Trophoblast cell (in vitro differentiated cells and primary cell): ENCODE measurements at places on chromosomes 6 and 20.
A peak's percentile ranks its signal among the peaks of the same experiment; 100 is the strongest.

GRCh38 chr20:49562311-49563014 lies 5.5 kb downstream of the PTGIS start:
- peaks cover 13% of the 10 kb centered on the region for H3K4me1 ChIP-seq
- DNase-seq, result no peak
- H3K4me3 ChIP-seq, result no peak overlapping the region

- peaks cover 40% of the 10 kb centered on the region for H3K36me3 ChIP-seq
- no peaks in the 10 kb centered on the region for H3K27me3 ChIP-seq
Measured at GRCh38 chr6:137877606-137878005, 10.5 kb downstream of the TNFAIP3 start.

- no peaks in the 10 kb centered on the region for H3K27me3 ChIP-seq
- H3K4me3 ChIP-seq, result no peak overlapping the region
- H3K4me1 ChIP-seq, result no peaks in the 10 kb centered on the region
Measured at GRCh38 chr20:10488534-10488933, 53.4 kb downstream of the SLX4IP start.

DNA sequence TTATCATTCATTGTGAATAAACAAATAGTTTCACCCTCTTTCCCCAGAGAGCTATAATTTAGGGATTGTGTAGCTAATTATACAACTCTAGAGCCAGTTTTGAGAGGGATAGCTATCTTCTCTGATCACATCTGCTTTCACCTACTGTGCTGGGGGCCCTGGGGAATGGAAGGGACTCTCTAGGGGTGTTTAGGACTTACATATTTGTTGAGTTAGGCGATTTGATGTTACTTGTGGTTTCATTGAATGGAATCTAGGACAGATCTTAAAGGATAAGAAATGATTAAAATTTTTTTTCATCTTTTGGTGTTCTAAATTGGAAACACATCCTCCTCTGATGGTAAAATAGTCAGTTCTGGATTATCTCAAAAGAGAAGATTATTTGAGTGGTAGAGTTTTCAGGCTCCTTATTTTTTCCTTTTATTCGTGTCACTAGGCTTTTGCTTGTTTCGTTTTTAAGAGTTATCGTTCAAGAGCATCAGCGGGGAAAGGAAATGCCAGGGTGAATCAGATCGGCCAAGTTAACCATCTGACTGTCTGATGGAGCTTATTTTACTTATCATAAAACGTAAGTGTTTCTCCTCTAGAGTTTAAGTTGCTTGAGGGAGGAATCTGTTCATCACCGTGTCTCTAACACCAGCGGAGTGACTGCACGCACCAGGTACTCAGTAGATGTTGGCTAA lies 236.7 kb downstream of the FARS2 start:
- no peaks in the 10 kb centered on the region for H3K4me1 ChIP-seq
- H3K36me3 ChIP-seq, result no peaks in the 10 kb centered on the region
- DNase-seq, result no peak
- H3K4me3 ChIP-seq, result no peak overlapping the region
- H3K27ac ChIP-seq, result no peak overlapping the region

DNA sequence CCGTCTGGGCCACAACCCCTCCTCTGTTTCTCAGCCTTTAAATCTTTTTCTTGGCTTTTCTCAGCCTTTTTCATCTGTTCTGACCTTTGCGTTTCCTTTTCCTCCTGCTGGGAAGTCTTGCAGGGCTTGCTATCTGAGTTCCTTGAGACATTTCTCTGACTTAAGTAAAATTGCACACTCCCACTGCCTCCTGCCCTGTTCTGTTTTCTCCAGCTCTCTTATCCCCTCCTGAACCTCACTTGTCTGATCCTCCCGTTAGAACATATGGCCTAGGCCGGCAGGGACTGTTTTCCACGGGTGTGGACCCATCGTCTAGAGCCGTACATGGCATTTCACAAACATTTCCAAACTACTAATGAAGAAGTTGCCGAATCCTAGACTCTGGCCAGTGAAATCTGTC lies 63.0 kb downstream of the ARID1B start:
- no peak overlapping the region for H3K4me3 ChIP-seq
- no peaks in the 10 kb centered on the region for H3K4me1 ChIP-seq
- H3K36me3 ChIP-seq, result peaks cover 8% of the 10 kb centered on the region

GRCh38 chr6:35698858-35699257 lies 10.1 kb upstream of the FKBP5 start:
- H3K27ac ChIP-seq, result no peak overlapping the region
- no peaks in the 10 kb centered on the region for H3K36me3 ChIP-seq
- no peaks in the 10 kb centered on the region for H3K27me3 ChIP-seq
- H3K4me1 ChIP-seq, result no peaks in the 10 kb centered on the region
- H3K4me3 ChIP-seq, result no peak overlapping the region
- DNase-seq, result no peak

DNA sequence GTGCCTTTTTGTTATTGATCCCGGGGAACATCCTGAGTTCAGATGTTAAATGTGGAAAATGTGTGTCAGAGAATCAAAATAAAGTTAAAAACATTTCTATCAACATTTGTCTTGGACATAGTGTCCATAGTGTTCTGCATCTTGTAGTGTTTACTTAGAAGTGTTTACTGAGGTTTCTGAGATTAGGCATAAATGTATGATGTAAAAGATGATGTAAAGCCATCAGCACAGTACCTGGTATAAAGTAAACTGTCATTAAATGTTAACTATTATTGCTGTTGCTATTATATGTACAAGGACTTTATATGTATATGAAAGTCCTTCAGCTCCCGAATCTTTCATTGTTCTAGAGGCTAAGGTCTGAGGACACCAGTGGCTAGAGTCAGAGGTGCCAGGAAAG lies 28.2 kb upstream of the VEGFA start:
- no peaks in the 10 kb centered on the region for H3K4me1 ChIP-seq
- no peak overlapping the region for H3K4me3 ChIP-seq
- no peak overlapping the region for H3K27ac ChIP-seq
- no peaks in the 10 kb centered on the region for H3K27me3 ChIP-seq
- no peaks in the 10 kb centered on the region for H3K36me3 ChIP-seq

DNA sequence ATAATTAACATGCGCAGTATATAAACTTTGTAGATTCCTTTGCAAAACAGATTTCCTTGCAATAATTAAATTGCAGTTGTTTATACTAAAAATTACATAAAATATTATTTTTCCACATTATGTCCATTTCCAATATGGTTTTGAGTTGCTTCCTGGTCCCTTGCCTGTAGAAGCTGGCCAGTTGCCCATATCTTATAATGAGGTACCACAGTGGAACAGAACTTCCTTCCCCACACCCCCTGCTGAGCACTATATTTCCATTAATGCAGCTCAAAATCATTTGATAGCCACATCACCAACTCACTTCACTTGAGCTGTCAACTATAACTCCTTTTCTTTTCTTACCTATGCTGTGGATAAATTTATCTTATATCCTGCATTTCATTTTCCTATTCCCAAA lies 194.6 kb downstream of the DST start:
- no peak for DNase-seq
- H3K4me1 ChIP-seq, result no peaks in the 10 kb centered on the region
- no peaks in the 10 kb centered on the region for H3K36me3 ChIP-seq
- H3K4me3 ChIP-seq, result no peak overlapping the region

GRCh38 chr6:21501021-21501354 lies 92.6 kb upstream of the SOX4 start:
- H3K27me3 ChIP-seq, result no peaks in the 10 kb centered on the region
- H3K4me3 ChIP-seq, result no peak overlapping the region

DNA sequence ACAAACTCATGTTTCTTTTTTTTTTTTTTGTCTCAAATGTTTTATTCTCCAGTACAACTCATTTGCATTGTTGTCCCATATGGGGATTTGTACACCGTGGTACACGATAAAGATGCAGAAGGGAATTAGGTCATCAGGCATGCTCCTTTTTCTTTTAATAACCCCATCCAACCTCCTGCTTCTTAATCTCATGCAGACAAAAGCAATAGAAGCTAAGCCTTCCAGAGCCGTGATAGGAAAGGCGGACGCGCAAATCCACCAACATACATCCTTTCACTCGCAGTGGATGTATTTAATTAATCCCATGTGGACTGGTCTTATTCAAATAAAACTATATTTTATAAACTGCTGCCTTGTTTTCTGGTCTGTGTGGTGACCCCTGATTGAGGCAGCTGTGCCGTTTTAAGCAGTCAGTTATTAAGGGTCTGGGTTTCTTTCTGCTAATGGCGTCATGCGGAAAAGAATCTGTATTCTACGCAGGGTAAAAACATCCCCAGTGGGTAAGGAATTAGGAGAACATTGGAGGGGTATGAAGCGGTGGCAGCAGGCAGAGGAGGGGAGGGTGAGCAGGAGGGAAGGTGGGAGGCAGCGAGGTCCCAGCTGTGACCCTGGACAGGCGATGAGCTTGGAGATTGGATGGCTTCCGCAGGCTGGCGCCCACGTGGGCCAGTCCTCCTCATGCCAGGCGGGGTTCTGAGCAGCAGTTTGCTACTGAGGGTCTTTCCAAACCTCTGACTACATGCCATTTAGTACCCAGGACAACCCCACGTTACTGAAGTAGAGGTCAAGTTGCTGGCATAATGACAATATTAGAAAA lies 172.8 kb downstream of the LINC00237 start:
- no peaks in the 10 kb centered on the region for H3K36me3 ChIP-seq
- no peak for DNase-seq
- H3K27me3 ChIP-seq, result no peaks in the 10 kb centered on the region
- H3K4me1 ChIP-seq, result no peaks in the 10 kb centered on the region

DNA sequence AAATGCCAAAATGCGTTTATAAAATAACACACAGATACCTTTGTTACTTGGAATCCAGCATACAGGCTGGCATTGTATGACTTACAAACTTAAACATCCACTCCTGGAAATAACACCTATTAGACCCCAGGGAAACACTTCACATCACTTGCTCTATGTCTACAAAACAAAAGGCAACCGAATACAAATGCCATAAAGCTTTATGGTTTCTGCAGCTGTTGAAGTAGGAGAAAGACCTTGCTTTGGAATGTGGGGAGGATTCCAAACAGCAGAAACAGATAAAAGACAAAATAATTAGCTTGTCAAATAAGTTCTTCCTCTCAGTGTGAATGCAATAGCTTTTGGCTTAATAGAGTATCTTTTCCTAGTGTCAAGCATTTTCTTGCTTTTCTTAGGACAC lies 9.8 kb upstream of the AMD1 start:
- H3K4me3 ChIP-seq, result no peak overlapping the region
- no peak overlapping the region for H3K27ac ChIP-seq
- no peaks in the 10 kb centered on the region for H3K27me3 ChIP-seq
- DNase-seq, result no peak

GRCh38 chr6:95767897-95768463 lies 190.6 kb downstream of the MANEA start:
- no peak overlapping the region for H3K27ac ChIP-seq
- DNase-seq, result no peak
- no peak overlapping the region for H3K4me3 ChIP-seq

DNA sequence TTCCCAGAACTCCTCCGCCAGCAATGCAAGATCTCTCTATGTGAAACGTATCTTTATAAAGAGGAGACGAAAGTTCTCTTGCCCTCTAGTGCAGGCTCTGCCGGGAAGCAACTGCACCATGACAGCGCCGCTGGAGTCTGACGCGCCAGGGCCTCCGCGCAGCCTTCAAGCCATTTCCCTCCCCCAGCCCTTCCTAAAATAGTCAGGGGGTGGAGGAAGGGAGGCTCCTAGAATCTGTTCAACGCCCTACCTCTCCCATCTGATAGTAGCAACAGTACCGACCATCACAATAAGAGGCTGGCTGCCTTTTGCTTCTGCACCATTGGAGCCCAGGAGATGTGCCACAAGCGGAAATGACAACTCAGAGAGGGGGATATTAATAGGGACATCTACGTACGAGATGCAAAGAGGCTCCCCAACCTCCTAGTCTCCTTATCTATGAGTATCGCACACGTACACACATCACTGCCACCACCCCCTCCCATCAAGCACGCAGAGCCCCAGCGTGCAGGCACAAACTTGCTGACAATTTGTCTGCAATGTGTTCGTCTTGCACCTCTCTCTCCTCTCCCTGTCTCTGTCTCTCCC lies 1.0 kb downstream of the SYNE1 start:
- H3K4me1 ChIP-seq, result peaks cover 18% of the 10 kb centered on the region
- peak overlapping the region; percentile 72 for H3K4me3 ChIP-seq
- no peak for DNase-seq
- H3K36me3 ChIP-seq, result no peaks in the 10 kb centered on the region
- H3K27me3 ChIP-seq, result peaks cover 24% of the 10 kb centered on the region

DNA sequence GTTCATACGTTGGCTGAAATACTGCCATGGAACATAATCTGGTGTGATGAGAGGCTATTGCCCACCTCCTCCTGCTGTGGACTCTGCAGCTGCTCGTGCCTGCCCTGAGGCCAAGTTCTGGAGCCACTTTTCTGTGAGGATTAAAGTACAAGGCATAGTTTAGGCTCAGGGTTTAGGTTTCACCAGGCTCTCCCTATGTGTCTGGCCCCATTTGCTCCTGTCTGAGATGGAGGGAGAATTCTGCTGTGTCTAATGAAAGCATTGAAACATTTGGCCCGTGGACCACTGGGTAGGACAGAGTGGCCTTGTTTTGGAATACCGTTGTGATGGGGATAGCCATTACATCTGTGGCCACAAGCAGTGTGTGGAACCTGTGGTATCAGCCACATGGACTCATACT lies 5.9 kb downstream of the WRNIP1 start:
- H3K4me3 ChIP-seq, result no peak overlapping the region
- DNase-seq, result no peak
- no peak overlapping the region for H3K27ac ChIP-seq

DNA sequence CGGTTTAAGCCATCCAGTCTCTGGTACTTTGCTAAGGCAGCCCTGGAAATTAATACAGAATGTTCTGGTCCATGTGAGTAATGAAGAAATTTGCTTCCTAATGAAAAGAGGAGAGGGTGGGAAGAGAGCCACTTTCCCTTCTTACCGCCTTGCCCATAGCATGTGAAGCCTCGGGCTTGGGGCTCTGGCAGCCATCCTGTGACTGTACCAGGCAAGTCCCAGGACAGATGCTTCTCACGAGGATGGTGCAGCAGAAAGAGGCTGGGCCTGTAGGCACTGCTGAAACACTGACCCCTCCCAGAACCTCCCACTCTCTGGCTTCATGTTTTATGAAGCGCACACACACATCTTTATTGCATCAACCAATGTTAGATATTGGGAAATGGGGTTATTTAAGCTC lies 74.8 kb downstream of the IYD start:
- H3K36me3 ChIP-seq, result no peaks in the 10 kb centered on the region
- no peak for DNase-seq
- no peak overlapping the region for H3K27ac ChIP-seq
- no peaks in the 10 kb centered on the region for H3K27me3 ChIP-seq
- no peak overlapping the region for H3K4me3 ChIP-seq

GRCh38 chr6:106547601-106548453 lies 81.5 kb downstream of the RTN4IP1 start:
- H3K27me3 ChIP-seq, result no peaks in the 10 kb centered on the region
- H3K4me3 ChIP-seq, result no peak overlapping the region
- DNase-seq, result peak; percentile 71
- peaks cover 2% of the 10 kb centered on the region for H3K4me1 ChIP-seq

DNA sequence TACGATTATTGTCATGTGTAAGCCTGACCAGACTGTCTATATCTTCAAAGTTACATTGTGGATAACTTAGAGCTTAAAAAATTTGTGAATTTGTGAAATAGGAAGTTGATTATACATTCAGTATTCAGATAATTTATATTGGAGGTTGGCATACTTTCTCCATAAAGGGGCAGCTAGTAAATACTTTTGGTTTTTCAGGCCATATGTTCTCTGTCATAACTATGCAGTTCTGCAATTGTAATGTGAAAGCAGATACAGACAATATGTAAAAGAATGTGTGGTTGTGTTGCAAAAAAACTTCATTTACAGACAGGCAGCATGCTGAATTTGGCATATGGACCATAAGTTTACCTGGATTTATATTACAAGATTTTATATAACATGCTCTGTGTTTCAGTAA lies 29.3 kb downstream of the HSF2 start:
- no peaks in the 10 kb centered on the region for H3K4me1 ChIP-seq
- no peak overlapping the region for H3K4me3 ChIP-seq
- H3K27ac ChIP-seq, result no peak overlapping the region
- H3K36me3 ChIP-seq, result peaks cover 5% of the 10 kb centered on the region
